Activated naive CD4-positive, alpha-beta T cell treated with anti-CD3 and anti-CD28 coated beads for 36 hours (primary cell): ENCODE measurements at places on chromosomes 16 and 17.

- DNase-seq = no peak
Observed at GRCh38 chr17:197352-197751, 15.9 kb upstream of the DOC2B start.

GRCh38 chr16:17444658-17445057 lies 26.1 kb downstream of the XYLT1 start:
- no peak for DNase-seq

GRCh38 chr16:84484579-84485254 lies 19.7 kb downstream of the MEAK7 start:
- DNase-seq = peak; percentile 49

DNA sequence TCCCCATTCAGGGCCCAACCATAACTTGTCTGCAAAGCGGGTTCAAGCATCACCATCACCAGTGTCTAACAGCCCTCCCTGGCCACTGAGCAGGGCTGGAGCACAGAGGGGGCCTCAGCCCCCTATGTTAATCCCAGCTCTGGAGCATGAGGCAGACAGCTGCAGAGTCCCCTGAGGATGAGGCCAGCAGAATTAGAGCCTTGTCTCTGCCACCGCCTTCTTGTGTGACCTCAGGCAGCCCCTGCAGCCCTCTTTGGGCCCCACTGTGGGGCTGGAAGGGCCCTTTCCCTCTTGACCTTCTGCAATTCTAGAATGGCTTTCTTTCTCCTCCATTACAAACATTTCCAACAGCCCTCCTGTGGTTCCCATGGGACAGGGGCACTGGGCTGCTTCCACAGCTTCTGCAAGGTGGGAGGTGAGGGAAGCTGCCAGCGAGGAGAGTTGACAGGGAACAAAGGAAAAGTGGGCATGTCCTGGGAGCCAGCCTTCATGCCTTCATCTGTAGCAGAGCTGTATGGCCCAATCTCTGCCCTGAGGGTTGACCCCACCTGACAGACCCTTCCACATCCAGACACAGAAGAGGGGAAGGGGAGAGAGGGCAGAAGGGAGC lies 65.7 kb downstream of the TMEM132E start:
- no peak for DNase-seq

GRCh38 chr17:58052945-58053715 lies 30.1 kb upstream of the DYNLL2 start:
- DNase-seq = peak; percentile 49

DNA sequence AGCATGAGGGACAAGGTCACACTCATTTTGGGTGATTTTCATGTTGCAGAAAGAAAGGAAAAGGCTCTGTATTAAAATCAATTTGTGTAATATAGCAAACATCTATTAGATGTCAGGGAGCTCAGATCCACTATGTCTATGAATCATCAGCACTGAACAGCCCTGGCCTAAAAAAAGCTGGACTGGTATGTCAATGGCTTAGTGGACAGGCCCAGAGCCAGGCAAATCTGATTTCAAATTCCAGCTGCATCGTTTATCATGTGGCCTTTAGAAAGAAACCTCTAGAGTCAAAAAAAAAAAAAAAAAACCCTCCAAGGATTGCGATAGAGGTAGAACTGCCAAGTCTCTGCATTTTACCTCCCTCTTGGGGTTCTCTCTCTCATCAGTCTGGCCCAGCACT lies 5.4 kb downstream of the GAS7 start:
- DNase-seq = no peak

- no peak for DNase-seq
Observed at GRCh38 chr16:80300876-80301275, 239.9 kb upstream of the DYNLRB2 start.
